Cortex of kidney (tissue), 1 donor: ENCODE measurements at places on chromosomes 7 and 10.

DNA sequence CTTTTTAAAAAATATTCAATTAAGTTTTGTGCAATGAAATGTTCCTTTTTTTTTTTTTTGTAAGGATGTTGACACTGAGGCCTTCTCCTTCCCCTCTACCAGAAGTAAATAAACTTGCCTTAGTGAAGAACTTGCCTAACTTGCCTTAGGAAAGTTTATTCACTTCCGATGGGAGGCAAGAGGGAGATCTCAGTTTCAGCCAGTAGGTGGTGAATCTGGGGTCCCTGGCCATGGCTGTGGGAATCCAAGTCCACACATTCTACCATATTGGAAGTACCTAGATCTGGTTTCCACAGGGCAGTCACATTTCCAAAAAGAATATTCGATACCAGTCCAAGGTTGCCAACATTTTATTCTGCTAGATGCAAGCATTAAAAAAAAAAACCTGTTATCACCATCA lies 270.9 kb downstream of the CCSER2 start:
- DNase-seq, result no peak

- no peak for DNase-seq
These were observed 95.8 kb upstream of the CREB5 start for GRCh38 chr7:28316489-28316888.

GRCh38 chr7:112092709-112093395 lies 113.3 kb downstream of the DOCK4 start:
- DNase-seq, result no peak

DNA sequence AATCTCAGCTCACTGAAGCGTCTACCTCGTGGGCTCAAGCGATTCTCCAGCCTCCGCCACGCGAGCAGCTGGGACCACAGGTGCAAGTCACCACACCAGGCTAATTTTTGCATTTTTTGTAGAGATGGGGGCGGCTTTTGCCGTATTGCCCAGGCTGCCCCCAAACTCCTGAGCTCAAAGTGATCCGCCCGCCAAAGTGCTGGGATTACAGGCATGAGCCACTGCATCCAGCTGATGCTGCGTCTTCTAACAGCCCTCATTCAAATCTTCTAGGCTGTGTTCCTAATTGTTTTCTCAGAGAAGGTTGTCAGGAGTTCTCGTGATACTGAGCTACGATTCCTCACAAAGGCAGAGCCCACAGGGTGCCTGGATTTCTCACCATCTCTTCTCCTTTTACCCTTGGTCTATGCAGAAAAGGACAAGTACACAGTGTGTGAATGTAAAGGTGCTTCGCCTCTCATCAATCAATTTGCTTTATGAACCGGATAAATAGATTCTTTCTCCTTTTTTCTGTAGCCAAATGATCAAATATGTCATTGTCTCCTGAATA lies 247.3 kb upstream of the PTN start:
- DNase-seq, result no peak

GRCh38 chr10:132136097-132136521 lies 50.6 kb upstream of the DPYSL4 start:
- no peak for DNase-seq

- DNase-seq, result no peak
These were observed 35.8 kb downstream of the WIPF3 start for GRCh38 chr7:29841926-29842701.

DNA sequence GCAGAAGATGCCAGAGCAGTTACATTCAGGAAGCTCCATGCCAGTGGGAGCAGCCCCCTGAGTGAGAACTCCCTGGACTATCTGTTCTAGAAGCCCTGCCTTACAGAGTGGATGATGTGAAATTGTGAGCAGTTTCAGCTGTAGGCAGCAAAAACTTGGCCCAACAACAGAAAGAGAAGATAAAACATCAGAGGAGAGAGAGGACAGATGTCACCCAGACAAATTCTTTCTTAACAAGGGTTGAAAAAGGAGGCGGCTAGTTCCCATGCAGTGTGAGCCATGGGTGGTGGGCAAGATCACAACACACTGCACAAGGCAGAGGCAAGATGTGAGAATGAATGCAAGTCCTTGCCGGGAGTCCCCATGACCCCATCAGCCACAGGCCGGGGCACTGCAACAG lies 46.6 kb upstream of the FXYD4 start:
- DNase-seq, result no peak

DNA sequence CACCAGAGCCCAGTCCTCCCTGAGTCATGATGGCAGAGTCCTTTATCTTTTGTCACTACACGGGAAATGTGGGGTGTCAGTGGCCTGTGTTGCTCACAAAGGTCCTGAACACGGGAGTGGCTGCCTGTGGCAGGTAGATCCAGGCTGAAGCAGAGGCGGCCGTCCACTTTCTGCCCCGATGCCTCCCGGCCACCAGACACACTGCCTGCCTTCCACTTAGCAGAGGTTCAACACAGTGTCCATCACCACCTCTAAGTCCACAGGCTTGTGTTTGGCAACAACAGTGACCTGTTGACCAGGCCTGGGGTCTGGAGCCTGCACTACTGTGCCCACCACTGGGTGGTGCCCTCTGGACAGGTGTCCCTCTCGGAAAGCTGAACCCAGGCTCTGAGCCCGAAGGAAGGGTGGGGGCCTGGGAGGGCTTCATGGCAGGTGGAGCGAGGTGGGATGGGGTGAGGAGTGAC lies 49.9 kb upstream of the CAMK2B start:
- no peak for DNase-seq

DNA sequence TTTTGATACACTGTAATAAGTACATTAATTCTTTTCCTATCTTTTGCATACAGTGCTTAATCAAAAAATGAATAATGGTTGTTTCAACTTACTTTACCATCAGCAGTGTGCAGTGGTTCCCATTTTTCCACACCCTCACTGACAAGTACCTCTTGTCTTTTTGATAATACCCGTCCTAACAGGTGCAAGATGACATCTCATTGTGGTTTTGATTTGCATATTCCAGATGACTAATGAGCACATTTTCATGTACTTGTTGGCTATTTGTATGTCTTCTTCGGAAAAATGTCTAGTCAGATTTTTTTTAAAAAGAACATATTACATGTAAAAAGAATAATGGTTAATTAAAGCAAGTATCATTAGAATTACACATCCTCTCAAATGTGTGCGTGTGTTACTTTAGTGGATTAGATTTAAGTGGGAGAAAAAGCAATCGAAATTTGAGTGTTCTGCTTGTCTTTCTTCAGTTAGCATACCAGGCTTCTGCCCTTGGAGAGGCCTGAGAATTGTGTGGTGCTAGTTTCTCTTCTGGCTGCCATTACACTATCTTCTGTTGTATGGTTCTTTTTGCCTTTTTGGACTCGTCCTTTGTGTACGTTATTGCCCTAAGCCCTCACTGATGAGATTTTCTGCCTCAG lies 291.2 kb downstream of the AUTS2 start:
- DNase-seq, result no peak

- DNase-seq, result no peak
These were observed 97.7 kb upstream of the PARD3 start for GRCh38 chr10:34912771-34913170.

- no peak for DNase-seq
These were observed 16.8 kb upstream of the MSMB start for GRCh38 chr10:46062723-46063428.

DNA sequence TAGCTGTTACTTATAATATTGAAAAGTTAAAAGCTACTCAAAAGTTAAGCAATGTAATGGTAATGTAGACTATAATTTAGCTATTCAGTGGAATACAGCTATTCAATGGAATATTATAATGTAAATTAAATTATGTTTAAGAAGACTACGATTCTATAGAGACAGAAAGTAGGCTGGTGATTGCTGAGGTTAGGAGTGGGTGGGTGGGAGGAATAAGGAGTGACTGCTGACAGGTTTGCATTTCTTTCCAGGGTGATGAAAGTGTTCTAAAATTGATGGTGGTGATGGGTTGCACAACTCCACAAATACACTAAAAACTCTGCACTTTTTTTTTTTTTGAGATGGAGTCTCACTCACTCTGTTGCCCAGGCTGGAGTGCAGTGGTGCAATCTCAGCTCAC lies 21.4 kb downstream of the DENND2A start:
- DNase-seq, result no peak

DNA sequence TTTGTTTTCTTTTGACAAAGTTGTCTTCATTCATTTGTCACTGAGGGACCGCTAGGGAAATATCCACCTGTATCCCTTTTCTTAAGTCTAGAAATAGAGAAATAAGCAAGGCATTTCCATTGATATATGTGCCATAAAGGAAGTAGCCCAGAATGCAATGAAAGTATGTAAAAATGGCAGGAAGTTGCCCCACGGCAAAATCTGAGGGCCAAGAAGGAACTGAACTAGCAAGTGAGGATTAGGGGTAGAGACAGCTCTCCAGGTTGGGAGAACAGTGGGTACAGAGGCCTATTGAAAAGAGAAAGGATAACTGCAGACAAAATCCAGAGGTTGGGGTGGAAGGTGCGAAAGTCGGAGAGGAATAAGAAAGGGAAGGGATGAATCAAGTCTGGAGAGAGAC lies 56.6 kb upstream of the TOMM7 start:
- no peak for DNase-seq

- DNase-seq, result no peak
These were observed 17.4 kb downstream of the CNNM2 start for GRCh38 chr10:102935505-102935904.

GRCh38 chr7:24406053-24406788 lies 122.2 kb downstream of the NPY start:
- no peak for DNase-seq

DNA sequence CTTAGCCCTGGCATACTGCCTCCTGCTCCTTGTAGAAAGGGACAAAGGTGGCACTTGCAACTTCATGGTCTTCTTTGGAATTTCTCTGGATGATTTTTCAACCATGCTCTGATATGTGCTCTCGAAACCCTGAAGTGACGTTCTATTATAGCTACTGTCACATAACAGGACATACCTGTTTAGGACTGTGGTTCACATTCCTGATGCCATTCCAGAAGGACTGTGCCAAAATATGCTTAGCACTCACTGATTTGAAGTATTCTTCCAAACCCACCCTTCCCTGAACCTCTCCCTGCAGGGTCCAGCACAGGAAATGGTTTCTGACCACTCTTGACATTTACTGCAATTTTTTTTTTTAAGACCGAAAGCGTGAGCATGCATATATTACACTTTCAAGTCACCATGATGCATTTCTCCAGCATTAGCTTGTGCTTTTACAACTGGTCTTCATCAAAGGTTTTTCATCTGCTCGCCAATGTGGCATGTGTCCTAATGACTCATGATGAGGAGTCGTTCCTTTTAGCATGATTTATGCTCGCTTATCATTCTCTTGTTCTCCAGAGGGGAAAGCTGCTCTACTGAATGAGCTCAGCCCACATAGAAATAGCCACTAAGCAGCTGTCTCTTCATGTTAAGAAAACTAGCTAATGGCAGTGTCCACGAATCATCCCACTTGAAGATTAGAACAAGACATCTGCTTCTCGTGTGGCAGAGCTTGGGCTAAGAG lies 135.2 kb downstream of the ADAM12 start:
- no peak for DNase-seq

- no peak for DNase-seq
These were observed 60.1 kb upstream of the ZPBP start for GRCh38 chr7:50153148-50153547.

- DNase-seq, result no peak
These were observed 573.8 kb downstream of the POM121L12 start for GRCh38 chr7:53609185-53609584.

GRCh38 chr7:55493408-55493807 lies 78.9 kb downstream of the VOPP1 start:
- DNase-seq, result no peak

DNA sequence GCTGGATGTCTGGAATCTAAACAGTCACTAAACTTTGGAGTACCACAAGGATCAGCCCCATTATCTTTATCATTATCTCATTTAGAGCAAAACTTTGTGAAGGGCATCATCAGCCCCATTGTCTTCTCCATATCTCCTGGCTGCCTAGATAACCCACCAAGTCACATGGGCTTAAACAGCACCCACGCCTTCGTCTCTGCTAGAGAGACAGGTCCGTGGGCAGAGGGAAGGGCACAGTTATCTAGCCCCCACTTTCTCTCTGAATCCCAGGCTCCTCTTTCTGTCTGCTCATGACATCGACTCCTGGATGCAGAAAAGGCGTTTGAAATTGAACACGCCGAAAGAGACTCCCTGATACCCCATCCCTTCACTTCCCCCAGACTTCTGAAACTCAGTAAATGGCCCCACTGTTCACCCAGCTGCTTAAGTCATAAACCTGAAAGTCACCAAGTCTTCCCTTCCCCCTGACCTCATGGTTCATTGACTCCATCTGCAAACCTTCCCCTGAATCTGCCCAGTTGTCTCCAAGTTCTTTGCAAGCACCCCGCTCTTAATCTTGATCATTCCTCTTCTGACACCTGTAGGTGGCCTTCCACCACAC lies 20.9 kb upstream of the PARD3 start:
- DNase-seq, result no peak

DNA sequence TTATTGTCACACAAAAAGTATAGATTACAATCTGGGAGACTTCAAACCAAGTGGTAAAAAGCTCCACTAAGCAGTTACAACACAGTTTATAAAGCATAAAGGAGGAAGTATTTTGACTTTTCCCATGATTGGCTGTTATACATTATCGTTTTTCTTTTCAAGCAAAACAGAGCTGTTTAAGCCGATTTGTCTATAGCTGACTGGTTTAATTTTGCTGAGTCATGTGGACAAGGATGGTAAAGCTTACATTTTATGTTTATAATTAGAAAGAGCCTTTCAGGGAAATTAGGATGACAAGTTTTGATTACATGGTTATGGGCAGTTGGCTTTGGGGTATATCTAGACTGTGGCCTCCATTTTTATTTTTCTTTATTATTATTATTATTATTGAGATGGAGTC lies 152.5 kb upstream of the STK17A start:
- no peak for DNase-seq

- DNase-seq, result no peak
These were observed 401 bp downstream of the LRRC27 start for GRCh38 chr10:132332433-132332754.

GRCh38 chr7:87140271-87140748 lies 11.9 kb upstream of the DMTF1 start:
- no peak for DNase-seq

GRCh38 chr7:70733090-70733489 lies 398.9 kb upstream of the GALNT17 start:
- DNase-seq, result no peak

DNA sequence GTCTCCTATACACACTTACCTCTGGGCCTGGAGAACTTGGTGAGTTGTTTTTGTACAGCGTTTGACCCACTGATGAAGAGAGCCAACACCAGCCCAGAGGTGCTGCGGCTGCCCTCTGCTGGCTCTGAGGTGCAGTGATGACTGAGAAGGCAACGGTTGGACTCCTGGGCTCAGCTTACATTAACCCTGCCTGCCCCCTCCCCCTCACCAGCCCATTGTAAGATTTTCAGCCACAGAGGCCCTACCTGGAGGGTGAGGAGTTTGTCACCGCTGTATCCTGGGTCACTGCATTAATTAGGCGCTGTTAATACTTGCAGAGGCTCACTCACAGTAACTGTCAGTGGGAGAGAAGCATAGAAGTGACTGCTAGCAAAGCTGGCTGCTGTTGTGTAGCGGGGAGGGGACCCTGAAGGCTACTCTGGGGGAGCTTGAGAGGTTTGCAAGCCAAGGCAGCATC lies 19.0 kb upstream of the ANKRD2 start:
- no peak for DNase-seq

- no peak for DNase-seq
These were observed 557 bp upstream of the LSM8 start for GRCh38 chr7:118183428-118183785.
